ENCODE measurements at places on chromosomes 6 and 20.

- no peak for DNase-seq
These were observed 274.1 kb downstream of the TFAP2A start for GRCh38 chr6:10140824-10141223.

DNA sequence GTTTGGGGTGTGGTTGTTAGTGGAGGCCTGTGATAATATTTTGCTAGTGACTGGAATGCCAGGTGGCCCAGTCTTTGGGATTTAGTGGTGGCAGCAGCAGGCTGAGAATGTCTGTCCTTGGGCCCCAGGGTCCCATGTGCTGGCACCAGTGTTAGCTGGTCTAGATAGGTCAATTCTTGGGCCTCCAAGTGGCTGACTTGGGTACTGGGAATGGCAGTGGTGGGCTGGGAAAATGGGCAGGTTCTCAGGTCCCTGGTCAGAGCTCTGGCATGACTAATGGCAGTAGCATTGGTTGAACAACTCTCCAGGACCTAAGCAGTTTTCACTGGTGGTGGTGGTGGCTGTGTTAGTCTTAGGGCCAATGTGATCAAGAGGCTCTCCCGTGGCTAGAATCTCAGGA lies 50.3 kb downstream of the OLIG3 start:
- DNase-seq: no peak

GRCh38 chr20:37406010-37406998 lies 60.4 kb downstream of the SRC start:
- peak; percentile 66 for DNase-seq

- DNase-seq: no peak
These were observed 82.3 kb downstream of the SYNE1 start for GRCh38 chr6:152554851-152555250.

DNA sequence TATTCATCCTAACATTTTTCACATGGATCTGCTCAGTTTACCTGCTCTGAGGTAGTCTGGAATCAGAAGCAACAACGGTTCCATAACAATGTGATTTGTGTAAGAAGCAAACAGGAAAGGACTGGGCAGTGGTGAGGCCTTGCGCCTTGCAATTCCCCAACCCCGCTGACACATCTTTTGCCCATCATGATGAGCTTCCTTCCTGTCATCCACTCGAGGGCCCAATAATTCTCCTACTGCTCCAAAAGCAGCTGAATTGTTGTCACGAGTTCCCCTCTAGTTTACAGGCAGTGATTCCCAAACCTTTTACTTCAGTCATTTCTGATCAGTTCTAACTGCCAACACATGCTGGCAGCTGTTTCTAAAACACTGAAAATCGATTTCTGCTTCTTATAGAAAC lies 22.9 kb downstream of the STX7 start:
- DNase-seq: no peak

DNA sequence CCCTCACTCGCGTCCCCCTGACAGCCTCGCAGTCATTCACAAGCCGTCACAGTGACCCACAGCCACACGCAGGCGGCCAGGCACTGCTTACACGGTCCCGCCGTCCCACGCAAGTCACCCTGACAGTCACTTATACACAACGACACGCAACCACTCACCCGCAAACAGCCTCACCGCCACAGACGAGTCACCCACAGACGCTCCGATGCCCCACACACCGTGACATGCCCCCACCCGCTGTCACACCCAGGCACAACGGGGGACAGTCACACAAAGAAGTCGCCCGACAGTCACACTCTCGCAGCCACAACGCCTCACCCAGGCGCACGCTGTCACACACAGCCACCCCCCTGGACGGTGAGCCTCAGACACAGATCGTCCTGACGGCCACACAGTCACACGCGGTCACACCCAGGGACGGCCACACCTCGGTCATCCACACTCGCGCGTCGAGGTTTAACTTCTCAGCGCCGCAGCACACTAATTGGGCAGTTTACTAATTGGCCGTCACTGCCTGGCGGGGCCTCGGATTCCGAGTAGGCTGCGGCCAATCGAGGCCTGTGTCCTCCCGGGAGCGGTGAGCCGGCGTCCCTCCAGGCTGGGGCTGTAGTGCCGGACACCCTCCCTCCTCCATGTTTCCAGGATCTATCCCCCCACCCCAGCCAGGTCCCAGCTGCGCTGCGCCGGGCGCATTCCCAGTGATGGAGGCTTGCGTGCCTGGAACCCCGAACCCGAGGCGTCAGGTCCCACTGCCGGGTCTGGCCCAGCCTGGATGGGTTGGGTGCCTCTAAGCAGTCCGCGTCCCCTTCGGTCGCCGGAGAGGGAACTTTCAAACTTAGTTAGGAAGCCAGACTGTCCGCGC lies 790 bp downstream of the TOX2 start:
- no peak for DNase-seq

All from hematopoietic multipotent progenitor cell treated with erythropoietin and hydrocortisone succinate and interleukin-3 and kit ligand, for 6 days (in vitro differentiated cells).